ENCODE measurements at places on chromosomes 5 and 9.
A peak's percentile ranks its signal among the peaks of the same experiment; 100 is the strongest.

DNA sequence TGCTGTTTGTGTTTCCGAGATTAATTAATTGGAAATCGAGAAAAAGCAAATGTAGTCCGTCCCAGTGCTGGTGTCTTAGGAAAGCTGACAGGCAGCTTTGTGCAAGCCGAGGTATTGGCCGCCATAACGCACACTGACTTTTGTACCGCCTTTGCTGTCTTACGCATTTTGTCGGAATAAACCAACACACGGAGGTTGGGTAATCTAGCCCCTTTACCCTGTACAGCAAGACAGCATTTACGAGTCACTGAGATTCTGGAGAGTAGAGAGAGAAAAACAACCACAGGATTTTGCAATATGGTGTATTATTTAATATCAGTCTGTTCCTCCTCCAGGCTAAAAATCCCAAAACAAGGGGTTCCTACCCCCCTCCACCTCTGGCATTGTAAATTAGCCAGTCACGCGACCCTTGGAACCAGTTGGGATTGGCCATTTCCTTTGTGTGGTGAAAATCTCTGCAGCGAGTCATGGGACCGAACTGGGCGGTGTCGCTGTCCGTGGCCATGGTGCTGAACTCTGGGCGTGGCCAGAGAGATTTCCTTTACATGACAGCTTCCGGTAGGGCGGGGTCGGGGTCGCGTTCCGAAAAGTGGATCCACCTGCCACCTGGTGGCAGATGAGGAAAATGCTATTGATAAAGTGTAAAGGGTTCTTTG, 10.3 kb upstream of the PCDHB1 start:
- no peaks in the 10 kb centered on the region for H3K27me3 ChIP-seq
- H3K4me1 ChIP-seq: no peaks in the 10 kb centered on the region
- peak; percentile 79 for DNase-seq
- H3K36me3 ChIP-seq: no peaks in the 10 kb centered on the region
- no peak overlapping the region for H3K27ac ChIP-seq
- H3K4me3 ChIP-seq: no peak overlapping the region

GRCh38 chr9:35769763-35770162, 15.7 kb upstream of the MSMP start:
- no peaks in the 10 kb centered on the region for H3K4me1 ChIP-seq
- H3K4me3 ChIP-seq: no peak overlapping the region
- H3K27me3 ChIP-seq: no peaks in the 10 kb centered on the region
- no peaks in the 10 kb centered on the region for H3K36me3 ChIP-seq

GRCh38 chr5:98099448-98100105, 673.9 kb upstream of the RGMB start:
- H3K4me1 ChIP-seq: no peaks in the 10 kb centered on the region
- H3K27me3 ChIP-seq: no peaks in the 10 kb centered on the region
- no peaks in the 10 kb centered on the region for H3K36me3 ChIP-seq
- no peak overlapping the region for H3K4me3 ChIP-seq
- DNase-seq: no peak

GRCh38 chr5:176152191-176152929, 85.9 kb upstream of the SIMC1 start:
- H3K4me3 ChIP-seq: no peak overlapping the region
- peaks cover 21% of the 10 kb centered on the region for H3K27me3 ChIP-seq
- H3K27ac ChIP-seq: no peak overlapping the region
- no peaks in the 10 kb centered on the region for H3K36me3 ChIP-seq
- H3K4me1 ChIP-seq: no peaks in the 10 kb centered on the region

DNA sequence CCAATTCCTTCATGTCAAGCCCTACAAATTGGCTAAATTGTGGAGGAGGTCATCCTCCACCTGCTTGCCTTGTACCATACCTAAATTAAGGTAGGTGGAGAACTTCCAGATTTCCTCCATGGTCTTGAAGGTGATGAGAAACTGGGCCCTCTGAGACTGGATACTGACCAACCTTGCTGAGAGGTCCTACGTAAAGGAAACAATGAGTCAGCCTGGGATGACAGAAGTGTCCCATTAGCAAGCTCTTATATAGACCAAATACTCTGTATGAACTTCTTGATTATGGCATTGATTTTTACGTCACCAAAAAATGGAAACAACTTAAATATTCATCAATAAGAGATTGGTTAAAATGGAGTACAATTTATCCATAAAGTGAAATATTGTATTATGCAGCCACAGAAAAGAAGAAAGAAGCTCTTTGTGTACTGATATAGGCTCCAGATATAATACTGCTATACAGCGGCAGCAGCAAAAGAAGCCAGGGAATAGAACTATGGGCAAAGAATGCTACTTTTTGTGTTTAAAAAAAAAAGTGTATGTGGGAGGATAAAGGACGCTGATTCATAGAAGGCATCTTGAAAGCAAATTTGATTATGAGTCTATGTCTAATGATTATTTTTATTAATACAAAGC, 18.3 kb downstream of the SH3TC2 start:
- no peaks in the 10 kb centered on the region for H3K36me3 ChIP-seq
- H3K4me1 ChIP-seq: no peaks in the 10 kb centered on the region
- H3K27me3 ChIP-seq: peaks cover 14% of the 10 kb centered on the region
- H3K4me3 ChIP-seq: no peak overlapping the region
- no peak overlapping the region for H3K27ac ChIP-seq
- no peak for DNase-seq

DNA sequence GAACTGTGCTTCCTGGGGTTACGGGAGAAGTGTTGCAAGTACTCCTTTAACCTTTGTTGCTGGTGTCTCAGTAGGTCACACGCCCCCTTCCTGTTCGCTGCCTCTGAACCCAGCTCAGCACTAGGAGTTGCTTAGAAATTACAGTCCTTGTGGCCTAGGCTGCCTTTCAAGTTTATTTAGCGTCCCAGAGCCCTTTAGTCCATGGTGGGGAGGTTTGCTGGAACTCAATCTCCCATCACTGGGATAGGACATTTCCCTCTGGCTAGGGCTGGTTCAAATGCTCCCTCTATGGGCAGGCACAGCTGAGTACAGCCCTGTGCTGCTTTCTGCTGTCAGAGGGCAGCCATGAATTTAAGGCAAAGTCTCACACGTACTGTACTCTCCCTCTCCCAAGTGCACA, 4.7 kb downstream of the IFNA8 start:
- no peak for DNase-seq
- H3K27ac ChIP-seq: no peak overlapping the region
- peaks cover 22% of the 10 kb centered on the region for H3K27me3 ChIP-seq
- peaks cover 2% of the 10 kb centered on the region for H3K4me1 ChIP-seq

GRCh38 chr5:173643964-173644363, 27.5 kb upstream of the BOD1 start:
- no peaks in the 10 kb centered on the region for H3K4me1 ChIP-seq
- no peak overlapping the region for H3K4me3 ChIP-seq
- DNase-seq: no peak
- peaks cover 6% of the 10 kb centered on the region for H3K27me3 ChIP-seq

DNA sequence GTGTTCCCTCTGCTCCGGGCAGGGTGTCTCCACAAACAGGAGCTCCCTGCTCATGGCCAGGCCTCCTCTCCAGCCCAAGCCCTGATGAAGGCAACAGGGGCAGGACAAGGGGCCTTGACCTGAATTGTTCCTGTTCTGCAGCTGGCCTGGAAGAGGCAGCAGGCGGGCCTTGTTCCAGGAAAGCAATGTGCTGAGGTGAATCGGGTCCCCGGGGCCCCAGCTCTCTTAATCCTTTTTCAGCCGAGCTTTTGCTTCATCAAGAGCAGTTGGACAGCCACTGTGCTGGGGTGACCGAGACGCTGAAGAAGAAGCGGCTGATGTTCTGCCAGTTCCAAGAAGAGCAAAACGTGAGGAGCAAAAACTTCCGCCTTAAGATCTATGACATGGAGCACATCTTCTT, 41.4 kb downstream of the CCDC180 start:
- peaks cover 2% of the 10 kb centered on the region for H3K36me3 ChIP-seq
- H3K4me3 ChIP-seq: no peak overlapping the region
- DNase-seq: no peak
- peaks cover 5% of the 10 kb centered on the region for H3K4me1 ChIP-seq
- H3K27ac ChIP-seq: no peak overlapping the region

- no peaks in the 10 kb centered on the region for H3K36me3 ChIP-seq
- no peak overlapping the region for H3K27ac ChIP-seq
- no peak for DNase-seq
- peaks cover 70% of the 10 kb centered on the region for H3K27me3 ChIP-seq
- peaks cover 19% of the 10 kb centered on the region for H3K4me1 ChIP-seq
- H3K4me3 ChIP-seq: no peak overlapping the region
Measured at GRCh38 chr9:98577446-98577845, 131.3 kb downstream of the GABBR2 start.

GRCh38 chr9:75167281-75167680, 79.0 kb downstream of the OSTF1 start:
- no peak for DNase-seq
- H3K36me3 ChIP-seq: peaks cover 76% of the 10 kb centered on the region
- H3K4me1 ChIP-seq: peaks cover 34% of the 10 kb centered on the region
- H3K27ac ChIP-seq: no peak overlapping the region
- no peak overlapping the region for H3K4me3 ChIP-seq
- H3K27me3 ChIP-seq: no peaks in the 10 kb centered on the region

GRCh38 chr9:70229579-70229978, 29.2 kb upstream of the SMC5 start:
- peaks cover 2% of the 10 kb centered on the region for H3K27me3 ChIP-seq
- no peak for DNase-seq
- H3K36me3 ChIP-seq: peaks cover 2% of the 10 kb centered on the region
- no peak overlapping the region for H3K27ac ChIP-seq
- no peaks in the 10 kb centered on the region for H3K4me1 ChIP-seq
- no peak overlapping the region for H3K4me3 ChIP-seq

GRCh38 chr9:90142580-90142979, 500.0 kb downstream of the DIRAS2 start:
- no peak overlapping the region for H3K4me3 ChIP-seq
- no peaks in the 10 kb centered on the region for H3K36me3 ChIP-seq
- peaks cover 3% of the 10 kb centered on the region for H3K4me1 ChIP-seq

- H3K36me3 ChIP-seq: peaks cover 17% of the 10 kb centered on the region
- H3K27ac ChIP-seq: peak overlapping the region; percentile 38
- H3K27me3 ChIP-seq: no peaks in the 10 kb centered on the region
- no peak overlapping the region for H3K4me3 ChIP-seq
- H3K4me1 ChIP-seq: peaks cover 18% of the 10 kb centered on the region
Measured at GRCh38 chr5:173016598-173017046, 33.1 kb downstream of the ATP6V0E1 start.

DNA sequence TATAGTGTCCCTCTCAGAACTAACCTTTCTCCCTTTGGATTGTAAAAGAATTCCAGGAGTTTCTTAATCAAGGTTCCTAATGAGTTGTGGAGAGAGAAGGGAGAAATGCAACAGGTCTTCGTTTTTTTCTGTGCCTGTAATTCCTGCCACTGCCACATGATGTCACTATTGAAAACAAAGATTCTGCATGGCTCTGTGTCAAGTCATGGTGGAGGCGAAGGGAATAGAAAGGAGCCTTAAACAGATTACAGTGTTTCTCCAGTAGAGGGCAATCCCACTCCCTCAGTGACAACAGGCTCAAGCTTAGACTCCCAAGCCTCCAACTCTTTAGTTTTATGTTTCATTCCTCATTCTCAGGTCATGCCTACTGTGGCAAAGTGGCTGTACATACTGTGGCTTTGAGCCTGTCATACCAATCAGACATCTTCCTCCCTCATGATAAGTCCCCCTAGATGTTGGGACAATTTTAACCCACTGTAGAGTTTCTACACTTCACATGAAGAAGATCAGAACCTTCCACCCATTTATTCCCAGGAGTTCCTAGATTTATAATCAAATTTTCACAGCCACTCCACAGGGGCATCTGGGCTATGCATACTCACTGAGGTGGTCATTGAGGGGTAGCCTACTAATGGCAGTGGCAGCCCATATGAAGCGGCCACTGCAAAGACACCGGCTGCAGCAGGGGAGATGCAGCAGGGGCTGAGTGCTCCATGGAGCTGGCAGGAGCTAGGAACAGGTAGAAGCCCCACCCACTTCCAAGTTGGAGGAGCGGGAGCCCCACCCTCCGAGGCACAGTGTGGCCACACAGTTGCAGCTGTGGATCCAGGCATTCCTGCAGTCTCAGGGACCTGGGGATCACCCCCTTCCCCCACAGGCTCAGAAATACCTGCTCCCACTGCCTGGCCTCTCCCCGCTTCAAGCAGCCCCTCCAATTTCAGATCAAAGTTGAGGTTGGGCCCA, 97.4 kb upstream of the TRIM32 start:
- DNase-seq: no peak
- H3K4me1 ChIP-seq: no peaks in the 10 kb centered on the region
- H3K4me3 ChIP-seq: no peak overlapping the region
- peaks cover 3% of the 10 kb centered on the region for H3K36me3 ChIP-seq
- H3K27me3 ChIP-seq: no peaks in the 10 kb centered on the region
- no peak overlapping the region for H3K27ac ChIP-seq

GRCh38 chr5:44885903-44886302, 77.2 kb downstream of the MRPS30 start:
- H3K4me3 ChIP-seq: no peak overlapping the region
- no peak overlapping the region for H3K27ac ChIP-seq
- peaks cover 6% of the 10 kb centered on the region for H3K27me3 ChIP-seq
- H3K36me3 ChIP-seq: no peaks in the 10 kb centered on the region
- peaks cover 3% of the 10 kb centered on the region for H3K4me1 ChIP-seq

DNA sequence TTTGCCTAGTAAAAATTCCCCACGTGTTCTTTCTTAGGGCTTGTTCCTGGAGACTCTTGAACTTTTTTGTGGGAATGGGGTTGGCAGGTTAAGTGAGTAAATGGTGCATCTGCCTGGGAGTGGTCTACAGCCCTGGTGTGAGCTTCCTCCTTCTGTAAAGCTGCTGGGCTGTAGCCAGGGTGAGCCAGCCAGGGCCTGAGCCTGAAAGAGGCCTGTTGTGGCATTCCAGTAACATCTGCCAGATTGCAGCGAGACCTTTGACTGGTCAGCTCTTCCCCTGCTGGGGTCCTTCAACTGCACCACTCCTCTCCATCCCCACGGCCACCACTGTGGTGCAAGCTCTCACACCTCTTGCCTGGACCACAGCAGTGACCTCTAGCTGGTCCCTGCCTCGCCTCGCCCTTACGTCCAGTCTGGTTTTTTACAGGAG, 47.5 kb downstream of the SLC22A5 start:
- H3K4me1 ChIP-seq: peaks cover 76% of the 10 kb centered on the region
- no peak overlapping the region for H3K4me3 ChIP-seq
- H3K27me3 ChIP-seq: no peaks in the 10 kb centered on the region
- H3K36me3 ChIP-seq: peaks cover 47% of the 10 kb centered on the region
- DNase-seq: no peak

GRCh38 chr5:74667396-74667795, 17.6 kb upstream of the HEXB start:
- H3K27me3 ChIP-seq: peaks cover 24% of the 10 kb centered on the region
- no peak overlapping the region for H3K4me3 ChIP-seq
- H3K4me1 ChIP-seq: no peaks in the 10 kb centered on the region
- H3K36me3 ChIP-seq: no peaks in the 10 kb centered on the region
- no peak for DNase-seq

- H3K4me3 ChIP-seq: no peak overlapping the region
- H3K27ac ChIP-seq: no peak overlapping the region
- H3K27me3 ChIP-seq: peaks cover 21% of the 10 kb centered on the region
- peaks cover 2% of the 10 kb centered on the region for H3K4me1 ChIP-seq
Measured at GRCh38 chr5:115558388-115558956, 13.9 kb upstream of the FEM1C start.

Data from activated naive CD8-positive, alpha-beta T cell treated with anti-CD3 and anti-CD28 coated beads, Interleukin-2, amount 10 ng/mL, durations not matched to agents 7 days and 5 days (primary cell).